H1 (cell line): ENCODE measurements at places on chromosomes 7 and 10. TPM values are rescaled to one million over a fixed set of nuclear protein-coding genes. Genes with fewer than 3 reads are reported as not detected.
A peak's percentile ranks its signal among the peaks of the same experiment; 100 is the strongest.

Gene TRIM50
- 0.31 TPM in 1 of 2 replicates, not detected in the other for total RNA-seq

Gene HPSE2
- total RNA-seq: 0.38 and 0.58 TPM in 2 replicates

Gene IKZF1
- total RNA-seq: 0.71 and 0.74 TPM in 2 replicates

Gene OR2A1
- total RNA-seq: not detected in 2 replicates

Gene NYAP1
- total RNA-seq: 4.5 and 4.6 TPM in 2 replicates

Gene DOCK4
- total RNA-seq: 23.6 and 26.9 TPM in 2 replicates

DNA sequence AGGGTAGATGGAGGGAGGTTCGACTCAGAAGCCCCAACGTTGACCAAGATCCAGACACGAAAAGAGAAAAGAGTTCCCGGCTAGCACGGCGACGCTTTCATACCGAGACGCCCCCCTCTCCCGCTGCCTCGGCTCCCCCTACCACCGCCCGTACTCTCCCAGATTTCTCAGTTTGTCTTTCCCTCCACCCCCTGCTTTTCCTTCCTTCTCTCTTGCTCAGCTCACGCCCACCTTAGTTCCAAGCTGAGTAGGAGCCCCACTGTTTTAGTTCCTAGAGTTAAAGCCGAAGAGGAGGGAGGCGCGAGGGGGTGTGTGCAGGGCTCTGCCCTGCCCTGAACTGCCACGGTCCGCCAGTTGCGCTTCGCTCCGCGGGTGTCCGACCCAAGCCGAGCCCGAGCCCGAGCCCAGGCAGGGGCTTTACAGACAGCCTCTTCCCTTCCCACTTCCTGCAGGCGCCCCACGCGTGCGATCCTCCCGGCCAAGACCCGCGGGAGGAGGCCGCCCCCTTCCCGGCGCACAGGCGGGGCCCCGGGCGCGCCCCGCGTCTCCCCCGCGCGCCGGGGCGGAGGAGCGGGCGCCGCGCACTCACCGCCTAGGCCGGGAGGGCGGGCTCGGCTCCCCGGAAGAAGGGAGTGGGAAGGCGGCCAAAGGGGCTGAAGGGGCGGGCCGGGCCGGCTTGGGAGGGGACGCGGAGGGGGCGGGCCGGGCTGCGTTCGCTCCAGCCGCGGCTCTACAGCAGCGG, at the start of gene EPHB6:
EPHB6 (plus strand) TSS at position 705 of the 742 bp plus-strand sequence. CDS start 8,152 bp downstream, outside the sequence.
- peak; percentile 79 for DNase-seq

DNA sequence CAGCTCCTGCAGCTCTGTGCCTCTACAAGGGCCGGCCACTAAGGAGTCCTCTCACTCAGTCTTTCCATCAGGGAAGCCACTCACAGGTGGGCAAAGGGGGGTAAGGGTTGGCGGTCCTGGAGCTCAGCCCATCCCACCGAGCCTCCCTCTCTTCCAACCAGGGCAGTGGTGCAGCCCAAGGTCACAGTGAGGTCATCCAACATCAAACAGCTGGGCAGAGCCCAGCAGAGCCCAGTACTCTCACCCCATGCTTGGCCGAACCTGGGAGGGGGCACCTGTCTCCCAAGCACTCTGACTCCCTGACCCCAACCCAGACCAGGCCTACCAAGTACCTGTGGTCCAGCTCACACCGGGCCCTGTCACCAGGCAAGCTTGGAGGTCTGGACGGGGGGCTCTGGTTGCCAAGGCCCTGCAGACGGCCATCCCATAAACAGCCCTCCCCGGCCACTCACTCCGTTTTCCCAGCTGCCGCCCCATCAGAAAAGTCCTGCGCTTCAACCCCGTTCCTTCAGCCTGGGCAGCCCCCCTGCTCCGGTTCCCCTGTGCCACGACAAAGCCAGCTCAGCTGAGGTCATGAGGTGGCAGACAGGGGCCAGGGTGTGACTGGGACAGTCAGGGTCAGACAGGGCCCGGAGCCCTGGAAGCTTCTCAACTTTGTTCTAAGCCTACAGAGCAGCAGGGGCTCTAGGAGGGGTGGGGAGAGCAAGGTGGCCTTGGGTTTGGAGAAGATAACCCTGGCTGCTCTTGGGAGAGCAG, 27.5 kb downstream of the PDGFA start:
- DNase-seq: no peak

DNA sequence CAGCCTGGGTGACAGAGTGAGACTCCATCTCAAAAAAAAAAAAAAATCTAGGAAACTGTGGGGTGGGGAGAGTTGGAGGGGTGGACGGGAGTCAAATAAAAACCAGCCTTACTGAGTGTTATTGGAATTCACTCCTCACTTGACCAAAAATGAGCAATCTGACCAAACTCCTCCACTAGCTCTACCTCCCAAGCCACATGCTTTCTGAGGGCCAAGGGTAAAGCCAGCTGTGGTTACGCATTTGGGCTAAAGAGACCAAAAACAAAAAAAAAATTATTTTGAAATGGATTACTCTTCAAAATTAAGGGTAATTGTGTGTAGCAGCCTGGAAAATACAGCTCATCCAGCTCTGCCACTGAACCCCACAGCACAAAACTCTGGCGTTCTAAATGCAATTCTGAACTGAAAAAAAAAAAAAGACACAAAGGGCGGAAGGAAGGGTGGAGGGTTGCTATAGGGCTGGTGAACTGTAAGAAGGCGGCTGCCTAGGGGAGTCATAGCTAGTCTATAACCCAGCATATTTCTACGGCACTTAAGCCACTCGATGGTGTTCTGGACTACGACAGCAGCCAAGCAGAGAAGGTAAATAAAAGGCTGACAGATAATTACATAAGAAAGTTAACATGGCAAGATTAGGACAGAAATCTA, 7.8 kb downstream of the ELMO1 start:
- no peak for DNase-seq

DNA sequence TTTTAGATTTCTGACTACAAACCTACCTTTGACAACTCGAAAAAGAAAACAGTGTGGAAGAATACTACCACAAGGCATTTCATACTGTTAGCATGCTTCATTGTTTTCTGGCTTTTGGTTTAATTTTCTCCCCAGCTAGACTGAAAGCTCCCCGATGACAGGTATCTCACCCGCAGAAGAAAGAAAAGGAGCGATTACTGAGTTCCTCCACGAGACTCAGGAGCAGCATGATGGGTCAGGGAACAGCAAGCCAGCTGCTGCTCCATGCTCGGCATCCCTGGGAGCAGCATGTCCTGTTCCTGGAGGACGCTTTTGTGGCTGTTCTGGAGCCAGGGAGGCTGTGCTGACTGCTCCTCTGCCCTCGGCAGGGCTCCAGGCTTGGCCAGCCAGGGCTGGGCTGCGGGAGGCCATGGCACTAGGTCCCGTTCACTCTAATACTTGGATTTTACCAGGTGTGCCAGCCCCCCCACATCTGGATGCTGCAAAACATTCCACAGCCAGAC, 133.4 kb downstream of the PRKAG2 start:
- no peak for DNase-seq

DNA sequence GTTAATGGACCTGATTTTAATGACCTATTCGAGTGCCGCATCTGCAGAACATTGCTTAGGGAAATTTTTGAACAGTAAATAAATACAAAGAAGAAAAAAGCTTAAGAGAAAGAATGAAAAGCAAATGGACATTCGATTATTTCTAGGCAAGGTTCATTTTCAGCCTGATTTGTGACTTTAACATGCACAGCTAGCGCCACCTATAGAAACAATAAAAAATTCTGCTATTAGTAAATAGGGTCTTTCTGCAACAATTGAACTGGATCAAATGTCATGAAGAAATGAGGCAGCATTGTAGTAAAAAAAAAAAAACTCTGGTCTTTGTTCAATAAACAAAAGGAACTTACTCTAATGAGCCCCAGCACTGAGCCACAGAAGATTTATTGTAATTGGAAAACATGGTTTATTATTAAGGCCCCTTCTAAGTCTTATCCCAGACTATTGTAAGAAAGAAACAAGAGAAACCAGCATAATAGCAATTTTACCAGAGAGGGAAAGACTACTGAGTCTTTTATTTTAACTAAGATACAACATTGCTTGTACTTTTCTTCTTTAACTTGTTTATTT, 41.4 kb upstream of the GHITM start:
- no peak for DNase-seq

- DNase-seq: no peak
These were observed at the start of gene GRM3 for GRCh38 chr7:86643561-86644281. Gene GRM3 (plus strand): TSS chr7:86643909. CDS start chr7:86765146, 121,237 bp downstream.

DNA sequence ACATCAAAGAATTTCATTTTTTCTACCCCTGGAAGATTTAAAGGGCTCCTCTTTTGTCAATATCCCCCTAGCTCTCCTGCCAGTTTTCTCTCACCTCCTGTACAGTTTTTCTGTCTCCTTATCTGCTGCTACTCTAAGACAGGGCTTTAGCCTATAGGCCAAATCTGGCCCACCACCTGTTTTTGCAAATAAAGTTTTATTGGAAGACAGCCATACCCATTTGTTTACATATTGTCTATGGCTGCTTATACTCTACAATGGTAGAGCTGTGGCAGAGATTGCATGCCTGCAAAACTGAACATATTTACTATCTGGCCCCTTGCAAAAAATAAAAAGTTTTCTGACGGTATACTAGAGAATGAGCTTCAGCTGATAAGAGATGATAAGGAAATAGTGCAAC, 37.4 kb upstream of the GARS1 start:
- DNase-seq: no peak

- DNase-seq: peak; percentile 50
These were observed 222.3 kb downstream of the BBS9 start for GRCh38 chr7:33351709-33352108.

GRCh38 chr10:69568472-69569395, 4.5 kb downstream of the NEUROG3 start:
- DNase-seq: peak; percentile 80

GRCh38 chr7:91421018-91421417, 156.8 kb downstream of the FZD1 start:
- DNase-seq: no peak

DNA sequence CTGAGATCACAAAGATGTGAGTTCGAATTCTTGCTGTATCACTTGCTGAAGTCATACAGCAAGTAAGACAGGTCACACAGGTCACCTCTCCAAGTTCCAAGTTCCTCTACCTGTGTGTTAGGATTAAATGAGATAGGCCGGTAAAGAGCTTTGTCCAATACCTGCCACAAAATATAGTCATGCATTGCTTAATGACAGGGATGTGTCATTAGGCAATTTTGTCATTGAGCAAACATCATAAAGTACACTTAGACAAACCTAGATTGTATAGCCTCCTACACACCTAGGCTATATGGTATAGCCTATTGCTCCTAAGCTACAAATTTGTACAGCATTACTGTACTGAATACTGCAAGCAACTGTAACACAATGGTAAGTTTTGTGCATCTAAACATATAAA, 469.4 kb downstream of the KCNMA1 start:
- DNase-seq: no peak

DNA sequence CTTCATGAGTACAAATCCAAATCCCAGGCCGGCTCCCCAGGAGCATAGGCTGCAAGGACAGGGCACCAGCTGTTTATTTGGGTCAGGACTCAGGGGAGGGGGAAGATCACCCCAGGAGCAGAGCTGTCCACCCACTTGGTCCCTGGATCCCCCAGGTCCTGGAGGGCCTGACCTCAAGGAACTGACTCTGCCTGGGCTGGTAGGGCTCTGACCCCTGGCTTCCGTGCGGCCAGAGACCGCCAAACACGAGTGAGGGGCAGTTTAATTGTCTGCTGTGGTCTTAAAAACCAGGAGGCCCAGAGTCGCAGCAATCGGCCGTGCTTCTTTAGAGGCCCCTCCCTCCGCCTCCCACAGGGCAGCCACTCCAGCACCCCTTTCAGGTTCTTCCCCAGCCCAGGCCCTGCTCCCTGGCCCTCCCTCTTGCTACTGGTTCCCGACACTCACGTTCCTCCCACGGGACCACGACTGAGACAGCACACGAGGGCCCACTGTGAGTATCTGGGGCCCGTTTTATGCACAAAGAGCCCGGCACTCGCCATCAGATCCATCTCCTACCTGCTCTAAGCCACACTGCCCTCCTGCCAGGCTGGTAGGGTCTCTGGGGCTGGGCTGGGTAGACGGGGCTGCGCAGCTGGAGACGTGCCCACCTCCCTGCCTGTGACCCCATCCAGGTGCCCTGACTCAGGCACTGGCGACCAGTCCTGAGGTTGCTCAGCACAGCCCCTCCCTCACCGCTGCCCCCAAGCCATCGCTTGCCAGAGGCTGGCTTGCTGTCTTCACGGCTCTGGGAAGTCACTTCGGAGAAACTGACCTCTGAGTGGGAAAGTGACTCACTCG, 30.0 kb upstream of the CFAP46 start:
- DNase-seq: no peak

GRCh38 chr10:105718207-105718995, 1077.3 kb downstream of the SORCS3 start:
- no peak for DNase-seq

DNA sequence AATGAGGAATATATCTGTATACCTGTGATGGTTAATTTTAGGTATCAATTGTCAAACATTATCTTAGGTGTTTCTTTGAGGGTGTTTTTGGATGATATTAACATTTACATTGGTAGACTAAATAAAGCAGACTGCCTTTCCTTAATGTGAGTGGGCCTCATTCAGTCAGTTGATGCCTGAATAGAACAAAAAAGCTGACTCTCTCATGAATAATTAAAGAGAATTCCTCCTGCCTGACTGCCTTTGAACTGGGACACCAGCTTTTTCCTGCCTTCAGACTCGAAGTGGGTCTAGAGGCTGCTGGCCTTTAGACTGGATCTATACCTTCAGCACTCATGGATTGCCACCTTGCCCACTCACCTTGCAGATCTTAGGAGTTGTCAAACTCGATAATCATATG, 117.9 kb upstream of the TMEM168 start:
- no peak for DNase-seq

DNA sequence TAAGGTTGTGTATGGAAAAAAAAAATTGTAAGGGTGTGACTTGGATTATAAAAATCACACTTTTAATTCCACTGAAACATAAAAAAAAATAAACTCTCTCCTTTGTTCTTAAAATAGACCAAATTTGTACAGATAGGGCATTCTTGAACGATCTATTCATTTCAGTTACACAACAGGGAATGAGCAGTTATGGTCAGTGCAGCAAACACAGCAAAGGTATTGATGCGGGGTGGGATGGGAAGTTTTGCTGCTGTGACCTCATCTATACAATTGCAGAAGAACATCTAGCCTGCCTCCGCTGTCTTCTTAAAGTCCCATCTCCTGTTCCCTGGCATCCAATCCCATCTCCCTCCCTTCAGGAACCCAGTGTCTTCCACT, 580.2 kb downstream of the SUGCT start:
- DNase-seq: no peak

- DNase-seq: no peak
These were observed 153.1 kb downstream of the SLIT1 start for GRCh38 chr10:97032624-97033023.

DNA sequence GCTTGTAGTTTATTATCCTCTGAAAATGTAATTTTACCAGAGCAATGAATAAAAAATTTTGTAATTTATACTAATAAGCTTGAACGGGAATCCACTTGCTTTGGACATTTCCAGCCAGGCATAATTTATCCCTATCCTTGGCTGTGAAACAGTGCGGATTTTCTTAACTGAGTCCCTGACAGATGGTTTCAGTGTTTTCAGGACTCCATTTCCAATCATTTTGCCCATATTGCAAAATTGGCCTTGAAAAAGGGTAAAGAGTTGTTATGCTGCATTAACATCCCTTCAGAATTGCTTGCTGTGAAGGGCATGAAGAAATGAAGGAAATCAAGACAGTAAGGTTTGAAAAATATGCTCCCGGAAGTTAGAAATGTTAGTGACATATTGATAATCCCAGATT, 57.7 kb downstream of the NXPH1 start:
- DNase-seq: no peak
